ENCODE measurements at places on chromosomes 12 and 14.

GRCh38 chr14:48584031-48584430, 908.6 kb upstream of the MDGA2 start:
- DNase-seq = peak; percentile 9

DNA sequence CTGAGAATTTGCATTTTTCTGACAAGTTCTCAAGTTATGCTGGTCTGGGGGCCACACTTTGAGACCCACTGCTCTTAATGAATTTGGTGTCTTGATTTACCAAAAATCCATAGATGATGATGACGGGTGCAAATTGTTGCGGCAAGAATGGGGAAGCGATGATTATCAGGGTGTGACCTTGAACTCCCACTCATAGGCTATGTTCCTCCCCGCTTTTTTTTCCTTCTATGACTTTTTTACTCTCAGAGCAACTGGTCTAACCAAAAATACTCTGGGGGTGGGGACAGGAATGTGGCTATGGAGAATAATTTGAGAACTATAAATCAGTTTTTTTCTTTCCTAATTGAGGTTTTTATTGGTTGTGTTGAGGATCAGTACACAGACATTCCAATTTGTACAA, 83.6 kb downstream of the PPFIBP1 start:
- no peak for DNase-seq

GRCh38 chr14:51432302-51432948, 192.4 kb downstream of the TMX1 start:
- no peak for DNase-seq

DNA sequence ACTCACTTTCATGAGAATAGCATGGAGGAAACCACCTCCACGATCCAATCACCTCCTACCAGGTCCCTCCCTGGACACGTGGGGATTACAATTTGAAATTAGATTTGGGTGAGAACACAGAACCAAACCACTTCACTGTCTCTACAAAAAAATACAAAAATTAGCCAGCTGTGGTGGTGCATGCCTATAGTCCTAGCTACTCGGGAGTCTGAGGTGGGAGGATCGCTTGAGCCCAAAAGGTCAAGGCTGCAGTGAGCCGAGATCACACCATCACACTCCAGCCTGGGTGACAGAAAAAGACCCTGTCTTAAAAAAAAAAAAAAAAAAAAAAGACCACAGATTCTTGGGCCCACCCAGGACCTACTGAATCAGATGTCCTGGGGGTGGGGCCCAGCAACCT, 28.3 kb downstream of the BRI3BP start:
- no peak for DNase-seq

DNA sequence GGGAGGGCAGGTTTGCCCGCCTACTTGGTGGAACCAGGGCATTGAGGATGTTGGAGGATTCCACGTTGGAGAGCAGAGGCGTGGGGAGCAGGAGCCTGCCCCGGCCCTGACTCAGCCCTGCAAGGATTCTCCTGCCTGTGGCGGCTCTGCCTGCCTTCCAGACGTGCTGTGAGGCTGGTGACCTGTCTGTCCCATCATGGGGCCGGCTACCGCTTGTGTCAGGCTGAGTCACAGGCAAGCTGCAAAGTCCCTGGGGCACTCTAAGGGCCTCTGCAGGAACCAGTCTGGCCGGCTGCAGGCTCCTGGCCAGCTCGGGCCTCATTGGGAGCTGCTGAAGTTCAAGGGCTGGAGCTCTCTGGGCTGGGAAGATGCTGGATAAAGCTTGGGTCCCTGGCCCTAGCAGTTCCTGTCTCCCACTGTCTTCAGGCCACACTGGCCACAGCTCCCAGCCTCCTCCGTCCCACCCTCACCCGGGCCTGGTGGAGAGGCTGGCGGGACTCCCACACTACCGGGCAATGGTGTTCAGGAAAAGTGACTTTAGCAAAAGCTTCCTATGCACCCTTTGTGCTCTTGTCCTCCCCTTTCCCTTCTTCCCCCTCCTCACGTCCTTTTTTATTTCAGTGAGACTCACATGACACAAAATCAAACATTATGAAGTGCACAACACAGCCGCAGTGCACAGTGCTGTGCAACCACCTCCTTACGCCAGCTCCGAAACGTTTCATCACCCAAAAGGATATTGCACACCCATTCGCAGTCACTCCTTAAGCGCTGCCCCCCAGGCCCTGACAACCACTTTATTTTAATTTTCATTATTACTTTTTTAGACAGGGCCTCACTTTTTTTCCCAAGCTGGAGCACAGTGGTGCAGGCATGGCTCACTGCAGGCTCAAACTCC, 22.0 kb upstream of the ULK1 start:
- DNase-seq = peak; percentile 64

DNA sequence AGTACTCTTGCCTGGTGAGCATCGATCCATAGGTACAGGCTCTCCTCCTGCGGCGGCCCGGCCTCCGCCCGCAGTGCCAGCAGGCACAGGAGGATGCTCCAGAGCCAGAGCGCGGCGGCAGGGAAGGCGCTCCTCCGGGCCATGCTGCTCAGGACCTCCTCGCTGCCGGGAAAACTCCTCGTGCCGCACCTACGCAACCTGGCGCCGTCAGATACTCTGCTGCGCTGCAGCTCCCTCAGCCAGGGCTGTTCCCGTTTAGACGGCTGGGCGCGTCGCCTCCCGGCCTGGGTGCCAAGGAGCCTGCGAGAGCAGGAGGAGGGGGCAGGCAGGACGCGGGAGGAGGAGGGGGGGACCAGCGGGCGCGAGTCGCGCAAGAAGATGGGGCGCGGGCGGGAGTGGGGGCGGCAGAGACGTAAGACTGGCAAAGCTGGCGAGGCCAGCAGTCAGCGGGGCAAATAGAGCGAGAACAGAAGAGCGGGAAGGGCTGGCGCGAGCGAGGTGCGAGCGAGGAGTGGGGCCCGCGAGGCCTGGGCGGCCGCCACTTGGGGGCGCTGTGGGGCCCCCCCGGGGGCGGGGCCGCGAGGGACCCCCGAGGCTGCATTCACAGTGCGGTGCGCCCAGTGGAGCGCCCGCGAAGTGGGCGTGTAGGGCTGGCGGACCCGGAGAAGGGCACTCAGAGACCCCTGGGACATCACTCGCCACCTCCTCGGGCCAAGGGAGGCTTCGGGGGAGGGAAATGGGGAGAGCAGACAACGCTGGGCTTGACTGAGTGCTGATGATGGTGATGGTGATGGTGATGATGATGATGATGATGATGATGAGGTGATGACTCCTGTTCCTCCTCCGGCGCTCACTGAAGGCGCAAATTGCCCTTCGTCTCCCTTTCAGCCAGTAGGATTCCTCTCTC, at the start of gene WIF1:
WIF1 (minus strand) TSS at position 257 of the 907 bp plus-strand sequence; CDS start at position 143, 114 bp downstream.
- DNase-seq = no peak
